ENCODE measurements at places on chromosomes 12 and 14. TPM values are rescaled to one million over a fixed set of nuclear protein-coding genes. Genes with fewer than 3 reads are reported as not detected.

DNA sequence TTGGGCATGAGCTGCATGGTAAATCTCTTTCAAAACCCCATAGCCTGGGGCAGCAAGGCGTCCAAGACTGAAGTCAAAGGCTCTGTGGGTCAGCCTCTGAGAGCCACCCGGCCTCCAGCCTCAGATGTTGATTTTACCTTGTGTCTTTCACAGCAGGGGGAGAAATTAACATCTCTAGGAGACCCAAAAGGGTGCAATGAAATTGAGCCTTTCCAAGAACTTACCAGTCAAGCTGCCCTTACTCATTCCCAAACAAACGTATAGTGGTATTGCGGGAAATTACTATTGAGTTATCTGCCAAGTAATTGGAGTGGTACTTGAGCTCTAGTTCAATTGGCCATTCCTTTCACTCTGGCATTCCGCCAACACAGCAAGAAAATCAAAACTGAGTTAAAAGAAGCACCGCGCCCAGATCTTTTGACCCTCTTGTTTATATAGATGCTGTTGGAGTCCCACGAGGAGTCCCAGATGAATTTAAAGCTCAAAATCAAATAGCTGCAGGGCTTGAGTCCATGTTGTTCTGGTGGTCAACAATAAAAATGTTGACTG, 380.7 kb upstream of the SYT1 start:
- no peak for DNase-seq

GRCh38 chr14:104975481-104976197, 2.5 kb downstream of the AHNAK2 start:
- peak; percentile 81 for DNase-seq

DNA sequence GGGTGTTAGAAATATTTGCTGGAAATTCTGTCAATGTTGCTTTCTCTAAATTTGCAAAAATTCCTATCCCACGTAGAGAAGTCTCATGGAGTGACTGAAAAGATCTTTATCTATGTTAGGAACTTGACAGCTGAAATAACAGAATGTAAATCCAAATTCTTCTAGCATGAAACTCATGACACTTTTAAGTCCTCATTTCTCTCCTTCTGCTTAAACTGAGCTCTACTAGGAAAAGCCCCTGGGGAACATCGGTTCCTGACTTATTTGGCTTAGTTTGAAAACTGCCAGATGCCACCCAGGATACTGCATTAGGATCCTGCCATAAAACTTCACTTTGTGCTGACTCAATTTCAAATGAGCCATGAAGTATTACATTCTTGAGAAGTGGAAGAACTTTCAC, 426.0 kb downstream of the GALC start:
- DNase-seq, result peak; percentile 45

DNA sequence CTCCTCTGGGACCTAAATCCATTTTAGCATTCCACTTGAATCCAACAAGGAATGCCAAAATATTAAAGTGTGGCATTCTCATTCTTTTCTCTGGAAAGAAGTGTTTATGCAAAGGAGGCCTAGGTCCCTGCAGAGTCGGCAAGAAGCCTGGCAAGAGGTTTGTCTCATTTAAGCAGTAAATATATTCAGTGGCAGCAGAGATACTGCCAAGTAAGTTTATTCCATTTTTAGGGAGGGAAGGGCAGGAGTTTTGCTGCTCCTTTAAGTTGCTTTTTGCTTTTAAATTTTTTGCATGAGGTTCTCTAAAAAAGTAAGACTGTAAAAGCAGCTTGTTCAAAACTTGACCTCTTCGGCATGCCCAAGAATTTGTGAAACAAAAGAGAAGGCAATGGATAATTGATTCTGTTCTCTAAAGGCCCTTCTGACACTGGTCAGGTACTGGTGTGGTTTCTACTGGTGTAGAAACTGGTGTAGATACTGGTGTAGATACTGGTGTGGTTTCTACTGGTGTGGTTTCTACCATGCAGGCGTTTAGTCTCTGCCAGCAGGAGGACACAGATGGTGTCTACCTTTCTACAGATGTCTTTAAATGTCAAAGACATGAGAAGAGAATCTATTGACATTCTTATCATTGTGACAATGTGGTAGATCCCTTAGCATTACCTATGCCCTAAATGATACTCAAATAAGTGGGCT, 107.3 kb downstream of the SAMD4A start:
- no peak for DNase-seq

- no peak for DNase-seq
These were observed 106.6 kb downstream of the PLXNC1 start for GRCh38 chr12:94255006-94255405.

GRCh38 chr12:107243341-107243740, 150.0 kb upstream of the CRY1 start:
- DNase-seq, result no peak

GRCh38 chr14:55449116-55449515, 8.7 kb upstream of the TBPL2 start:
- no peak for DNase-seq

GRCh38 chr12:25741917-25742316, 188.8 kb upstream of the LMNTD1 start:
- DNase-seq, result no peak

- peak; percentile 85 for DNase-seq
These were observed 197.0 kb downstream of the DAD1 start for GRCh38 chr14:22391908-22392565.

- no peak for DNase-seq
These were observed 52.0 kb downstream of the ARHGAP5 start for GRCh38 chr14:32129124-32129523.

Gene TMEM132D
- 4.5 TPM for total RNA-seq

Gene MYL6B
- total RNA-seq, result 166 TPM

Gene JDP2
- 15.7 TPM for total RNA-seq
